Neural crest cell (in vitro differentiated cells): ENCODE measurements at places on chromosomes 12 and 14.

GRCh38 chr12:75816897-75817296 is 214.7 kb downstream of the PHLDA1 start:
- DNase-seq, result no peak

GRCh38 chr14:59247801-59248584 is 59.5 kb downstream of the DAAM1 start:
- DNase-seq, result no peak

- no peak for DNase-seq
Observed at GRCh38 chr14:71665157-71665556, 267.1 kb upstream of the RGS6 start.

DNA sequence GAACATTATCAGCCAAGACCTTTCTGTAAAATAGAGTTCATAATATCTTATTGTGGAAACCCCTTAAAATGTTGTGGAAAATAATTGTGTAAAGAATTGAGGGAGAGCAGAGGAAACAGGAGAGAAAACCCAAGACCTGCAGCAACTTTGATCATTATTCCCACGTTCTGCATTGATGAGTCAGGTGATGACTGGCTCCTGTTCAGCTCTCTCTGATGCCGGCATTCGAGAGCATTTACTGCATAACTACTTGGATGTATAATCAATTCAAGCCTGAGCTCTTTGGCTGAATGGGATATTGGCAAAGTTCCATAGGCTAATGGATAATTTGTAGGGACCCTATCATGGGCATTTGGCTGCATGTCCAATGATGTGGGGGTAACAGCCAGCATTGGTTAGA is 176.3 kb upstream of the ARID2 start:
- no peak for DNase-seq

DNA sequence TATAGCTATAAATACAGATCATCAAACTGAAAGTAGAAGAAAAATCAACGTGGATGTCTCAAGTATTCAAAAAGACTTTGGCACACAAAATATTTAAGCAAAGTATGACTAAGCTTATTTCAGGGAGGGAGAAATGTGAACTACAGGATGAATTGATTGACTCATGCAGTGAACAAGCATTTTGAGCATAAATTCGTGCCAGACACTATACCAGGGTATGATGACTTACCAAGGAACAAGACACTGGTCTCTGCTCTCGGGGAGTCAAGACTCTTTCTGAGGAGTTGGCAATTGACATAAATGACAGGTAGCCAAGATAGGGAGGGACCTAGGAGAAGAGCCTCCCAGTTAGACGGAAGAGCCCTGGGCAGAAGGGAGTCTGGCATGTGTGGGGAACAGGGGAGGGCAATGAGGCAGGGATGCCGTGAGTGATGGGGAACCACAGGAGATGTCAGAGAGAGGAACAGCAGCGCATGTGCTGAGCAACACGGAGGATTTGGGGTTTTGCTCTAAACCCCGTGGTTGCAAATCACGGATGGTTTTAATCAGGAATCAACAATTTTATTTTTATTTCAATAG is 115.2 kb downstream of the TMEM132D start:
- no peak for DNase-seq
